ENCODE measurements at places on chromosomes 5 and 9. TPM values are rescaled to one million over a fixed set of nuclear protein-coding genes. Genes with fewer than 3 reads are reported as not detected.

PCDHGA8 gene
- total RNA-seq: 0.35 TPM

CDX1 gene
- 0.15 TPM for total RNA-seq

MSX2 gene
- not detected for total RNA-seq

RNF180 gene
- 4.4 TPM for total RNA-seq

IL4 gene
- total RNA-seq: not detected

GFRA3 gene
- not detected for total RNA-seq

PCDHGC4 gene
- total RNA-seq: 0.65 TPM

PCDHB2 gene
- total RNA-seq: 0.08 TPM

FBP1 gene
- total RNA-seq: 476 TPM

NIPBL gene
- 18.1 TPM for total RNA-seq

TMOD1 gene
- total RNA-seq: 10.6 TPM

SMIM33 gene
- not detected for total RNA-seq

ATP10B gene
- 0.10 TPM for total RNA-seq

FOXD4L6 gene
- not detected for total RNA-seq

CDH9 gene
- total RNA-seq: not detected

CCDC192 gene
- total RNA-seq: not detected

NUTM2G gene
- not detected for total RNA-seq

All from left lobe of liver (tissue), 2 donors.